Activated CD8-positive, alpha-beta memory T cell treated with anti-CD3 and anti-CD28 coated beads, Interleukin-2, amount 50 U/mL, for 48 hours (primary cell): ENCODE measurements at places on chromosomes 1 and 21.

GRCh38 chr21:45436351-45437065 lies 31.5 kb downstream of the COL18A1 start:
- DNase-seq, result no peak

GRCh38 chr1:61089741-61090140 lies 7.4 kb downstream of the NFIA start:
- no peak for DNase-seq

- DNase-seq, result no peak
Measured at GRCh38 chr1:88549536-88549935, 134.5 kb upstream of the PKN2 start.

DNA sequence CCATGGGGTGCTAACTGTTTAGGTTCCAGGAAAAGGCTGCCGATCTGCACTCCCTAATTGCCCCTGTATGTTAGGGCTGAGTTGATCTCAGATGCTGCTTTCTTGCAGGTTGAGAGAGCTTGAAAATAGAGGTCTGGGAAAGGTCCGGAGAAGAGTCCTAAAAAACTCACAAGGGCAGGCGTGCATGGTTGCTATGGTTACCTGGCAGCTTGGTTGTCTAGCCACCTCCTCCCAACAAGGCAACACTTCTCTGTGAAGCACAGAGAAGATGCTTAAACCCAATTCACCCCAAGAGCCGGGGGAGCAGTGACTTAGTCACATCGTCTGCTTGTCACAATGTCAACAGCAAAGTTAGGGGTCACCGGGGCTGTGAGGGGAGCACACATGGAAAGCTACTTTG lies 31.0 kb upstream of the LRRC52 start:
- DNase-seq, result no peak

- no peak for DNase-seq
Measured at GRCh38 chr1:245915841-245916240, 591.2 kb downstream of the SMYD3 start.

DNA sequence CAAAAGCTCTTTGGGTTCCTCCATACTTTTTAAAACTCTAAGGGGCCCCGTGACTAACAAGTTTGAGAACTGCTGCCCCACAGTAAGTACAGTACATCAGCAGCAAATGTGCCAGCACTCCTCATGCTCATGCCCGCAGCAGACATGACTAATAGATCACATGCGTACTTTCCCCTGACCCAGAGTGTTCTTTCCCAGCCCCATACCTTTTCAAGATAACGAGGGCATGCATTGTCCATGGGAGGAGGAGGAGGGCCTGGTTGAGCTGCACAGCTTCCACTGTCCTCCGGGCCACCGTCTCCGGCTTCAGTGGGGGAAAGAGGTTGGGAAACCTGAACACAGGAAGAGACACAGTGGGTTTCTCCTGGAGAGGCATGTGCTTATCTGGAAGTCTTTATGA lies 45.5 kb downstream of the DHRS3 start:
- DNase-seq, result no peak

- DNase-seq, result no peak
Measured at GRCh38 chr1:157517016-157517415, 35.3 kb downstream of the FCRL5 start.

DNA sequence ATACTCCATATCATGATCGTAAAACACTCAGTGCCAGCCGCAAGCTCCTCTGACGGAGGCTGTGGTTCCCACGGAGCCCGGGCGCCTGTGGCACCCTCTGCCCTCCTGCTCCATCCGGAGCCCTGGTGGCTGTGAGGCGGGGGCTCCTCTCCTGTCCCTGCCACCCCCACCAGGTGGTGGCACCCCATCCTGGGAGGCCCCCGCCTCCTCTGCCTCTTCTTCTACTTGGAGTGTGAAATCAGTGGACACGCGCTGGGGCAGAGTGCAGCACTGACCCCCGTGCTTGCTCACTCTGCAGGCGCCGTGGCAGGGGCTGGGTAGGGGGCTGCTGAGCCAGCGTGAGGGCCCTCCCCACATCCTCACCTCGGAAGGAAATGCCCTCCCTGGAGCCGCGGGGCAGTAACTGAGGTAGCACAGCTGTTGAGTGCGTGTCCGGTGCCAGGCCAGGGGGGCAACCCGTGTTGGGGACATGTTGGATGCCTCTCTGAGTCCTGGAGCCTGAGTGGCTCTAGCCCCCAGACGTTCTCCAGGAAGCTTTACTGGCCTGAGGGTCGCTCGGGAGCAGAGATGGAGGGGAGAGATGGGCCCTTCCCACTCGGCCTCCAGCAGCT lies 58.7 kb upstream of the ABCG1 start:
- peak; percentile 53 for DNase-seq

DNA sequence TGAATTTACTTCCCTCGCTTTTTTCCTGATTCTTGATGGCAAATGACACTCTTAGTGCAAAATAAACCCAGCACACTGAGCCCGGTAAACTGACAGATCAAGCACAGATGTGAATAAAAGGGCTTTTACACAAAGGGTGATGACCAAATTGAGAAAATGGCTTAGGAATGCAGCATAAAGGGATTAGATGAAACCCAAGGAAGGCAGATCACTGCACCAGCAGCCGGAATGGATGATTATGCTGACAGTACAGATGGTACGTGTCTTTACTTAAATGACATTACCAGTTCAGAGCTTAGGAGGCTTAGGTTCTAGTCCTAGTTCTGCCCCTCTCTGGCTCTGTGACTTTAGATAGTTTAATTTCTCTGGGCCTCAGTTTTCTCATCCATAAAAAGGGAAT lies 12.0 kb downstream of the PKP1 start:
- DNase-seq, result no peak

GRCh38 chr1:100862591-100862990 lies 32.1 kb downstream of the EXTL2 start:
- DNase-seq, result no peak

DNA sequence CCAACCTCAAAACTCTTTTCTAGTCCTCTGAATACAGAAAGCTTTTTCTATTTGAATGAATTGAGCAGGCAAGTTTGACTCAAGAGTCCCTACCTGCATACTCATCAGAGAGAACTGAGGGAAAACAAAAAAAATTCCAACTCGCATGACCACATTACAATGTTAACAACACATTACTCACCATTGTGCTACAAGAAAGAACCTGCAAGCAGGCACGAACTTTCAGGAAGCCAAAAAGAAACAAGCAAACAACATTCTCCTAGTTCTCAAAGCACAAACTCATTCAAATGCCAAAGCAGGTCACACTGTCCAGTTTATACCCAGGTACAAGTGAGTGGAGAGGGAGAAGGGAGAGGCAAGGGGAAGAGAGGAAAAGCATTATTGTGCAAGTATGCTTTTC lies 14.6 kb downstream of the OTUD7B start:
- DNase-seq, result no peak

DNA sequence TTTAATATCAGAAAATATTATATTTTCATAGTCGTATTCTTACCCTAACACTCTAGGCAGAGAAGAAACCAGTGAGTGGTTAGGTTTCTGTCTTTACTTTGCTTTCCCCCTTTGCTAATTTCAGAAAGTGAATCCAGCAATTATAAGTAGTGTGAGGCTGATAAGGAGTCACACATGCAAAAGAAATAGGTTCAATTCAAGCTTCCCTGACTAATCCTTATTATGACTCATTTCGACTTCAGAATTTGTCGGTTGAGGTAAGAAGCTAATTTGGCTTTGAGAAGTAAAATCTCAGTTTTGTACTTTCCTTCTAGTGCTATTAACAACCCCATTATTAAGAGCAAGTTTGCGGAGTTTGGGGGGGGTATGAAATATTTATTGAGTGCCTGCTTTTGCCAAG lies 22.4 kb downstream of the ESRRG start:
- DNase-seq, result no peak

- no peak for DNase-seq
Measured at GRCh38 chr1:94154989-94155388, 34.0 kb upstream of the ABCA4 start.

DNA sequence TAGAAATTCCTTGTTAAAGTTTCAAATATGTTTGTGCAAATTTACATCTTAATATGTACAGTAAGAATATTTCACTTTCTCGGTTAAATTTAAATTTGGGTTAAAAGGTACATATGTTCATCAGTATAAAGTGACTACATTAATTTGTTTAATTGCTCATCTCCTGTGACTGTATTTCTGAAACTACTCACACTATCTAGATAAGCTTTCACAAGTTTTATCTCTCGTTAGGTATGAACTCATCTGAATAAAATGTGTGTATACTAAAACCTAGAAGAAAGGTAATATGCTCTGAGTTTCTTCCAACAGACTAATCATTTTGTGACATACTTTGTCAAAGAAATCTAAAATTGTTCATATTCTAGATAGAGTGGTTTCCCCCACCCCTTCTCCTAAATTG lies 150.7 kb downstream of the PATJ start:
- no peak for DNase-seq

DNA sequence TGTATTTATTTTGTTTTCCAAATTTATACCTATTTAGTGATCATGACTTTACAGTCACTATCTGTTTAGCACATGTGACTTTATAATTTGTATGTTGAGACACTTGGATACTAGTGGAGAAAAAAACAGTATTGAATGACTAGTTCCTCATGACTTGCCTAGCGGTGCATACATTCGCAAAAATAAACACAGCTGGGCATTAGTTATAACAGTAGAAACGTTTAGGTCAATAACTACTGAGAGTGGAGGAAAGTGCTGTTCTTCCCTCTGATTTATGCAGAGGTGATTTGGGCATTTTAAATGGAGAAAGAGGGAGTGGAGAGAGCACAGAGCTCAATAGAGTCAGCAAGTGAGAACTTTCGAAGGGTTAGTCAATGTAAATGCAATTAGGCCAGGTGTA lies 1679.0 kb upstream of the B3GALT2 start:
- no peak for DNase-seq

GRCh38 chr1:39960431-39960958 lies 5.5 kb downstream of the MFSD2A start:
- peak; percentile 58 for DNase-seq
